Activated CD8-positive, alpha-beta memory T cell treated with anti-CD3 and anti-CD28 coated beads, Interleukin-2, amount 50 U/mL, for 4 hours (primary cell): ENCODE measurements at places on chromosomes 12 and 14.

- no peak for DNase-seq
These were observed 5.7 kb downstream of the RAB35 start for GRCh38 chr12:120110550-120111501.

DNA sequence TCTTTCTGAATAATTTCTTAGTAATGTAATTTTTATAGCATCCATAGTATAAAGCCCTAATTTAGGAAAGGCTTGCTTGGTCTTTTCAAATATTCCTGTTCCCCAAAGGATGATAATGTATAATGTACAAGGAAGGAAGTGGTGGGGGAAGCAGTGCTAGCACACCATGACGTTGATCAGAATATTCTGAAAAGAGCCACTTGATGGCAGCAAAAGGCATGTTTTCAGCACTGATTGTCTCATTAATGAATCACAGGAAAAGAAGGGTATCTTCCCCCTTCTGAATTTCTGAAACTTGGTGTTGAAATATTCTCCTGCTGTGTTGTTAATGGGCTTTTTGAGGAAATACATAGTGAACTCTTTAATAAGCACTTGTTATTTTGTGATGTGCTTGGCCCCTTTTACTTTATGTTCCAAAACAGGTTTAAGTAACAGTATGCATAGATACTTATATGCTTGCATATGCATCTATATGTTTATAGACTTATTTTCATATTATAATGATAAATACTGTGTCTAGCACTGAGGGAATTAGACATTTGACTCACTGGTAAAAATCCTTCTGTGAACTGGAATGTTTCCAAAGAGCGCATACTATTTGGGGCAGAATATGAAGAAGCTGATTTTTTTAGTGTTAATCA is 122.0 kb downstream of the TMEM117 start:
- no peak for DNase-seq

DNA sequence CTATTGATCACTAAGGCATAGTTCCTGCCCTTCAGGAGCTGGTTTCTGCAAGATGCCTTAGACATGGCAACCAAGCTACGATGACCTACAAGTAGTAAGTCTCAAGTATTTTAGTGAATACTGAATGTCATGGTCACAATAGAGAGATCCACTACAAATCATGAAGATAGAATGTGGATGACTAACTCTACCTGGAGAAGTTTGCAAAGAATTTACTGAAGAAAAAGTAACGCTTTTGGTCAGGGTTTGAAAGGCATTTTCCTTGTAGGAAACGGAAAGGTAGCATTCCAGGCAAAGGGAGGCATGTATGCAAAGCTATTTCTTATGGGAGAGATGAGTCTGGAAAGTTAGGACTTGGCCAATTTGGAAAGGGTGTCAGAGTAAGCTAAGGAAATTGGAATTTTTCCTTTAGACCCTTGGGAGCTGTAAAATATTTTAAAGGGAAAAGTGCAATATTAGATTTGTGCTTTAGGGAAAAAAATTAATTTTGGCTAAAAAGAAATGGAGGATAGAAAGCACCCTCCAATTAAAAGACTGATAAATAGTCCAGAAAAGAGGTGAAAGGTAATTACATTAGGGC is 377.5 kb downstream of the EGLN3 start:
- no peak for DNase-seq

DNA sequence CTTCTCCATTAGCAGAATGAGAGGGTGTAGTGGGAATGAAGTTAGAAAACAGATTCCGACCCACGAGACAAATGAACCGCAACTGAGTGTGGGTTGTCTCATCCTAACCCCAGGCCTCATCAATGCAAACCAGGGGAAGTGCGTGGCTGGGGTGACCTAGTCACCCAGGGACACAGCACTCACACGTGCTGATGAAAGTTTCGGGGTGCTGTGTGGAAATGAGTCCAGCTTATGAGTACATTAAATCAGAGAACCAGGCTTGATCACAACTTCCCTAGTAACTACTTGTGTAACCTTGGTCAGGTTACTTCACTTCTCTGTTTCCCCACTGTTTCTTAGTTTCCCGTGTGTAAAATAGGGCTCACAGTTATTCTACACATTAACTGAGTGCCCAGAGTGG is 95.4 kb upstream of the CDKN3 start:
- DNase-seq, result no peak

DNA sequence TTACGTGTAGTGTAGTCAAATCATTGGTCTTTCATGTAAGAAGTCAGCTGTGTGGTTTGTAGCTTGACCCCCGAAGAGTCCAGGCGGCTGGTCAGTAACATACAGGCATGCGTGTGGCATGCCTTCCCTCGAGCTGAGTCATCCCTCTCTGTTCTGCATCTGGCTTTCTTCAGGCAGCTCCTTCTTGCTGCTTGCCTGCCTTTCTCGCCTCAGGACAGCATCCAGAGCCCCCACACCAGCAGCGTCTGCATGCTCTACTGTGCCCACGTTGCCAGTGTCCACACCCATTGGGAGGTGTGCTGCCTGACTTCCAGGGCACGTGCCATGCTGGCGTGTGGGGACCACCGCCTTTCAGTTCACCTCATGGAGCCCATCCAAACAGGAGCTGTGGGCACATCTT is 96.8 kb downstream of the EP400 start:
- no peak for DNase-seq

DNA sequence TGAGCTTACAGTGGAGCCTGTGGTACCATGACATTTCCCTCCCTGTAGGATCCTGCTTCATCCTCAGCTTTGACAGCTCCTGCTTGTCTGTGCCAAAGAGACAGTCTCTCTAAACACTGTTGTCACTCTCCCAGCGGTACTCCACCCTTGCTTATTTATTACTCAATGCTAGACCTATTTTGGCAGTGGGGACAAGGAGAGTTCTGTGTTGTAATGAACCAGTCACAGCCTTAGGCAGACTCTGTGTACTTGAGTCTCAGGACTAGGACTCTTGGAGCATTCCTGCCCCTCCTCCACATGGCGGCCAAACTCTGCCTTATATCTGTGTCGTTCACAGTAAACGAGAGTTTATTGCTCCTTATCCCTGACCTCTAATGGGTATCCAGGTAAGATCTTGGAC is 70.9 kb downstream of the PIK3C2G start:
- no peak for DNase-seq

- DNase-seq, result no peak
These were observed 3.6 kb downstream of the SPRING1 start for GRCh38 chr12:116734156-116734768.

- DNase-seq, result no peak
These were observed 6.2 kb downstream of the MYL6 start for GRCh38 chr12:56164345-56164729.

GRCh38 chr14:89955745-89956660 is at the start of gene TDP1:
Gene TDP1, plus strand, starts transcription at chr14:89955927. Its CDS starts 7,188 bp downstream, at chr14:89963115.
- DNase-seq, result peak; percentile 96

GRCh38 chr14:87676814-87677437 is 316.1 kb downstream of the GALC start:
- no peak for DNase-seq

- DNase-seq, result peak; percentile 48
These were observed 882 bp downstream of the HECTD1 start for GRCh38 chr14:31206536-31207286.

DNA sequence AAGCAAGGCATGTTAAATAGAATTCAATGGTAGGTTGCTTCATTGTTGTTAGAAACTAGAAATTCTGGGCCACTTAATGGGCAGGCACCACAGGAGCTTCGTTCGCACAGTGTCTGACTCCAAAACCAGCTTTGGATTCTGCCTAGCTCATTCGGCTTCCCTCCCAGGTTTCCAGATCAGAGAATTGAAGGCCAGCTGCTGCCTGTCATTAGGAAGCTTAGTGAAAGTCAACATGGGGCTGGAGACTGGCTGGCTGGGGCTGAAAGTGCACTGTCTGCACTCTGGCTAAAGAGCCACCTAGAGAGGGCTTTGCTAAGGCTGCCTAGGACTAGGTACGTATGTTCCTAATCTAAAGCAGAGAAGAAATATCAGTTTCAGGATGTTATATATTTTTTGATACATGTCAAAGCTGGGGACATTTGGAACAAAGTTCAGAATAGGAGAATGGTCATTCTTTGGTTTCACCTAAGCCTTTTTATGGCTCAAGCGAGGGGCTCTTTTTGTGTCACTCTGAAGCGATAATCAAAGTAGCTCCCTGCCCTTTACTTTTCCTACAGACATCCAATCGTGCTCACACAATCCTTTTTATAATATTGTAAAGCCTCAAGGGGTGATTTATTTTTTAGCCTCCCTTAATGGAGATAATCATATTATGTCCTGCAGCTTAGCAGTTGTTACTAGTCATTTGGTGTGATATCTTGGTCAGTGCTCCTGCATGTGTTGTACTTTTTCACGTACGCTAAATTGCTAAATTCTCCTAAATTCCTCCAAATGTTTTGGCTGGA is 238.5 kb upstream of the NAV3 start:
- no peak for DNase-seq

DNA sequence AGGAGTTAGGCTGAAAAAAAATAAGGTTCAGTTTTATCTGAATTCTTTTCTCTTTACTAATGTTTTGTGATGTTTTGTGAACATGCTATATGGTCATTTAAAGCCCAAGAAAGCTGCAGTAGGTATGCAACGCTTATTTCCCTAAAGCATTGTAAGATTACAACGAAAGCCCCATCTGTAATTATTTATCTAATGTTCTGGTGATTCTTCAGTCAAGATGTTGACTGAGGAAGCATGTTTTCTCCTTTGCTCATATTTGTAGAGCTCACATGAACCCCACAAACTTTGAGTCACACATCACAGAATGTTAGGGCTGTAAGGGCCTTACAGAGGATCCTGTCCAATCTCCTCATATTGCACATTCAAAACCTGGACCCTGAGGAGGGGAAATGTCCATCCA is 3.2 kb upstream of the TUBA1C start:
- DNase-seq, result no peak

GRCh38 chr12:94386422-94386821 is 73.2 kb downstream of the CEP83 start:
- DNase-seq, result no peak

DNA sequence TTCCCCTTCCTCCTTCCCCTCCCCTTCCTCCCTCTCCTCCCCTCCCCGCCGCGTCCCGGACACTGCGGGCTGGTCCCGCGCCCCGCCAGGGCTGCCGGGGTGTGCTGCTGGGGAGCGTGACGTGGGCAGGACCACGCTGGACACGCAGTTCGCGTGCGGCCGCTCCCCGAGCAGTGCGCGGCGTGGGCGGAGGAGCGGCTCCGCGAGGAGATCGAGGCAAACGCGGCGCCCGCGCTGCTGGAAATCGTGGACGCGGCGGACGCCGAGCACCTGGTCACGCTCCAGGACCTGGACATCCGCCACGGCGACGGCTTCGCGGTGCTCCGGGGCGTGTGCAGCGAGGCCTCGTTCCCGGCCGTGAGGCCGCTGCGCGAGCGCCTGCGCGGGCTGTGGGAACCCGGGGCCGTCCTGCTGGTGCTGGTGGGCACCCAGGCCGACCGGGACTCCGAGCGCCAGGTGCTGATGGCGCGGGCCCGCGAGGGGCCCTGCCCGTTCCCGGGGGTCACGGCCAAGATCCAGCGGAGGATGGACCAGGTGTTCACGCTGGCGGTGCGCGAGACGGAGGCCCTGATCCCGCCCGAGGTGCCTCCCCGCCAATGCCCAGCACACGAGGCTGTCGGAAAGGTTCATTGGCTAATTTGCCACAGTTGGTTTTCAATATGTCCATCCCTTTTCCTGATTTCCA is 84.3 kb downstream of the TNFAIP2 start:
- no peak for DNase-seq

DNA sequence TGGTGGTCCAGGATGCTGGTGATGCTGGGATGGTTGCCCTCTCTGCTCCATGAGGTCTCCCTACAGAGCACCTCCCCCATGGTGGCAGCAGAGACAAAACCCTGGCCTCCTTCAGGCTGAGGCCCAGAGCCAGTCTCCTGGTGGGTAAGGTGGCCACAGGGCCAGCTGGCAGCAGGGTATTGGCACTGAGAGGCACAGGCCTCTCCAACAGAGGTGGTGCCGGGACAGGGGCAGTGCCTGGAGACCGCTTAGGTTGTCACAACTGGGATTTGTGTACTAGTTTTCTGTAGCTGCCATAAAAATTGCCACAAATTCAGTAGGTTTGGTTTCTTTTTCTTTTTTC is 6.1 kb upstream of the MTA1 start:
- DNase-seq, result no peak

DNA sequence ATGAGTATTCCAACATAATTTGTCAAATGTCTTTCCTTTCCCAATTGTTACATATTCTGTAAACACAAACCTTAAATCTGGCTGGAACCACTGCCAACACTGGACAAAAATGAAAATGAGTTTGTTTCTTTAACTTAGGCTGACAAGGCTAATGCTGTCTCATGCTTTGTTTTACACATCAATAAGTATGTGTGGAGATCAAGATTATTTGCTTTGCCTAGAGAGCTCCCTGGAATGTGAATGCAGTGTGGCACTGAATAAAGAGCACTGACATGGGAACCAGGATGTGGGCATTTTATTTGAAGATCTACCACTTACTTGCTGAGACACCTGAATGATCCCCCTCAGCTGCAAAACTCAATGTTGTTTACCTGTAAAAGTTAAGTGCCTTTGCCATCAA is 61.7 kb downstream of the RALGAPA1 start:
- DNase-seq, result no peak

- no peak for DNase-seq
These were observed 111.5 kb downstream of the SRGAP1 start for GRCh38 chr12:63955831-63956666.

DNA sequence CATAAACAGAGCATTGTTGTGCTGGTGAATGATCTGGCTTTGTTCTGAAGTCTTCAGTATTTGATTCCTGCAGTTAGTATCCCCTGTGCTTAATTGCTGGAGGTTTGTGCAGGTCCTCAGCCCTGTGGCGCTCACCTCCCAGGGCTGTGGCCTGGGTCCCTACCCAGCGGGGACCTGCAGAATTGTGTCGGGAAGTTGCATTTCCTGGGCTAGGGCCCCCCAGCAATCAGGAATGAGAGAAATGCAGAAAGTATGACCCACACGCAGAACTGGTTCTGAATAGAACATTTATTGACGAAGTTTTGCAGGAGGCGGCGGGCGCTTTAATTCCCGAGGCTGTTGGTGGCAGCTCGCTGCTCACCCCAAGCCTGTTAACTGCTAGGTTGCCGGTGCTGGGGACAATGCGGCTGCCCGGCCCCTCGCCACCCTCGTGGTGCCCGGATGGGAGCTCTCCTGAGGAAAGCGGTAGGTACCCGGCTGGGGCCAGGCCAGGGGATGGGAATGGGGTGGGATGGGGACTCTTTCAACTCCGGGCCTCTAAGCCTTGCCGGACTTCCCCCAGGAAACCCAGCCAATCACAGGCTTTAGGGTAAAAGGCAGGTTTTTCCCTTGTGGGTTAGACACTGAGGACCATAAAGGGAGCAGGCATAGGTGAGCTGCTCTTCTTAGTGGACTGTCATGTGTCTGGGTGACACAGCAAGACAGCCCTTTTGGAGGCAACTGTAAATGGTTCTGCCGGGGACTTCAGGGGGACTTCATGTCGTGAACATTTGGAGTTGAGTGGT is 11.6 kb downstream of the PLEKHG3 start:
- no peak for DNase-seq
